Upper lobe of left lung (tissue), 6 donors: ENCODE measurements at places on chromosomes 6 and 20. TPM values are rescaled to one million over a fixed set of nuclear protein-coding genes. Genes with fewer than 3 reads are reported as not detected.

DNA sequence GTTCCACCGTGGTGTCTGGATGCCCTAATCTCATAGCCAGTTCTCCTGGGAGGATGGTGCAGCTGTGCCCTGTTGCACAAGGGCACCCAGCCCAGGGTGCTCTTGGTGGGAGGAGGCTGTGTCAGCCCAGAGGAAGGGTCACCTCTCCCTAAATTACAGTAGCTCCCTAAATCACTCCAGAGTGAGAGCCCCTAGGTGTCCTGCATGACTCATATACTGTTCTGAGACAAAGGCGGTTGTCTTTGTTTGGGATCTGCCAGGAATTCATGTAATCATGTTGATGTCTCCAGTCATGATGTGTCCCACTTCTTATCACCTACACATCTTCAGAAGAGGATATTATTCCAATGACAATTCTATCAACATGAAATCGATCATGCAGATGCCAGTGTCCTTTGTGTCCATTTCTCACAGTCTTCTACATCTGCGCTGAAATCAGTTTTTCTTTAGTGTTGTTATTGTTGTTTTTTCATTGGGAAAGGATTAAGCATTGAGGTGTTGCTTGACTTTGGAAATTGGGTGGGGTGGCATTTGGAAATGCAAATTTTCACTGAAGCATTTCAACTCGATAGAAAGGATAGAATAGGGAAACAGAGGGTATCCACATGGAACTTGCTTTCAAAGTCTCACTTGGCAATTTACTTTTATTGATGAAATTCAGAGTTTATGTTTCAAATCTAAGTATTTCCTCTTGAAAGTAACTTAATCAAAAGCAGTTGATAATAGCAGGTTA is 19.5 kb downstream of the PERP start:
- no peak for DNase-seq

GRCh38 chr6:46022106-46022948 is 6.7 kb upstream of the CLIC5 start:
- no peak for DNase-seq

BLTP3A gene
- total RNA-seq, result 10.5 TPM

KHDRBS2 gene
- 15.7 TPM for total RNA-seq

LY6G6D gene
- total RNA-seq, result not detected

PM20D2 gene
- total RNA-seq, result 4.2 TPM
